ENCODE measurements at places on chromosomes 13 and 19.

DNA sequence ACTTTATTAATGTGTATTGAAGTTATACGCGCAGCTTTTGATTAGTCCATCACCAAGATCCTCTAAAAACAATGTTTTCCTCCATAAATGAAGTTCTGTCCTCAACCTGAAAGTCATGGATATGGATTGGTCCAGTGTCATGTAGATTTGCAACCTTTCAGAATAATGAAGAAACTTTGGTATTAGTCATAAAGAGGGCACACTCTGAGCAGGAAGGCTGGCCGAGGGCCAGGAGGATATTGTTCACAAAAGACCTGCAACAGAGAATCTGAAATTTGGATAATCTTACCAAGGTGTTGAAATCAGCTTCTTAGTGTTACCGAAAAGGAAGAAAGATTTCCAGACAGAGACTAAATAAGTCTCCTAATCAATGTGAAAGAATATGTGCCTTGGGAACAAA lies 20.7 kb downstream of the CLDN10 start:
- DNase-seq, result no peak

GRCh38 chr19:51059715-51060114 lies 5.2 kb downstream of the KLK13 start:
- no peak for DNase-seq

- DNase-seq, result no peak
These were observed 35.8 kb downstream of the TGDS start for GRCh38 chr13:94560116-94560515.

- no peak for DNase-seq
These were observed 228.7 kb downstream of the LACC1 start for GRCh38 chr13:44108331-44108858.

GRCh38 chr19:54684527-54684926 lies 21.7 kb downstream of the LILRB4 start:
- DNase-seq, result peak; percentile 62

DNA sequence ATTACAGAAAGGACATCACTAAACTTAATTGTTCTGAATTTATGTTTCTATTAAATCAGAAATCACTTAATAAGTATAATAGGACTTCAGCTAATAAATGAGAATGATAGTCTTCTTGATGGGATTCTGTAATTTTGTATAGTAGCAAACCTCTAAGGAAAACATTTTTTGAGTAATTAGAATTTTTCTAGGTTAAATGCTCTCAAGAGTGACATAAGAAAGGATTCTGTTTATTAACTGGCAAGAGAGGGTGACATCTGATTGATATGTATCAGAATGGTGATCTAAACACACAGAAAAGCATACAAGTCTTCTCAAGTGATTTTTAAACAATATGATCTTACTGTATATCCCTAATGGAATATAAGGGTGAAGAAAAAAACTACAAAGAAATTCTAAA lies 1597.7 kb upstream of the PRR20A start:
- no peak for DNase-seq

DNA sequence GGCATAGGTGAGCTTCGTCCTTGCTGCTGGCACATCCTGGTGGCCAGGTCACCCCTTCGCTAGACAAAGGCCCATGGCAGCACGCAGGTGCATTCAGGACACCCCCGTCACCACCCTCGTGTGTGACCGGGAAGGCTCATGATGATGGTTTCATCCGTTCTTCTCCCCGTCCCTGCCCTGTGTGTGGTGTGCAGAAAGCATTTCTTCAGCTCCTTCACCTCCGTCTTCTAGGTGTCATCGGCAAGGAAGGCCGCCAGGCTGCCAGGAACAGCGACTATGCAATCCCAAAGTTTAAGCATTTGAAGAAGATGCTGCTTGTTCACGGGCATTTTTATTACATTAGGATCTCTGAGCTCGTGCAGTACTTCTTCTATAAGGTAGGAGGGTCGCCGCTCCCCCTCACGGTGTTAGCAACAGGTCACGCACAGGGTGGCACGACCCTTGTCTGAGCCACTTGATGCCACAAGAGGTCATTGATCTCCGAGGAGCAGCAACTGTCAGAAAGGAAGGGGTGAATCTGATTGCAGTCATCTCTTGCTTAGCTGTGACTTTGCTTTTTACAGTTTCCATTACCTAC lies 111.0 kb upstream of the MCF2L start:
- no peak for DNase-seq

GRCh38 chr19:4370418-4371041 lies 27.2 kb downstream of the MPND start:
- DNase-seq, result no peak

DNA sequence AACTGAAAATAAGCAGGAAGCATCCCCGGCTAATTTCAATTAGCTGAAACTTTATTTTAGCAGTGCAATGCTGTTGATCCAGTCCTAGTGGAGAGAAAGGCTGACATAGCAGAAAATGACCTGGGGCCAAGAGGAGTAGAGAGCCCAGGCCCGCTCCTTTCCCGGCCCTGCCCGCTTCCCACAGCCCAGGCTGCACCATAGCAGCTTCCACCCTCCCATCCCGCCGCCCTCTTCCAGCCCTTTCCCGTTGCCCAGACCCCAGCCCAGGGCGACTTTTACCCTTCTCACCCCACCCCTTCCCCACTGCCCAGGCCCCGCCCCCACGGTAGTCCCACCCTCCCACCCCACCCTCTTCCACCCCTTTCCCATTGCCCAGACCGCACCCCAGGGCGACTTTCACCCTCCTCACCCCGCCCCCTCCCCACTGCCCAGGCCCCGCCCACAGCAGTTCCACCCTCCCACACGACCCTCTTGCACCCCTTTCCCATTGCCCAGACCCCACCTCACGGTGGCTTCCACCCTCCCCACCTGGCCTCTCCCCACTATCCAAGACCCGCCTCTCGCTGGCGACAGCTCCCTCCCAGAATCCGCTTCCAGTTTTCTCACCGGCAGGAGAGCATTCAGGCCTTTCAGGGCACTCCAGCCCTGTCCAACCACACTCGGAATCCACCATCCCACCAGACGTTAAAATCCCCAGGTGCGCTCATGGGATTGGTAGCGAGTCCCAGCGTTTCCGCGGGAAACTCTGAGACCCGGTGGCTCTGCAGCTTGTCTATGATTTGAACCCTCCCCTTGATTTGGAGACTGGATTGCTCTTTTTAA lies 8.3 kb downstream of the ZNF160 start:
- no peak for DNase-seq

- no peak for DNase-seq
These were observed 183.2 kb downstream of the OXGR1 start for GRCh38 chr13:96811049-96811448.
